ENCODE measurements at places on chromosomes 1 and 21.

DNA sequence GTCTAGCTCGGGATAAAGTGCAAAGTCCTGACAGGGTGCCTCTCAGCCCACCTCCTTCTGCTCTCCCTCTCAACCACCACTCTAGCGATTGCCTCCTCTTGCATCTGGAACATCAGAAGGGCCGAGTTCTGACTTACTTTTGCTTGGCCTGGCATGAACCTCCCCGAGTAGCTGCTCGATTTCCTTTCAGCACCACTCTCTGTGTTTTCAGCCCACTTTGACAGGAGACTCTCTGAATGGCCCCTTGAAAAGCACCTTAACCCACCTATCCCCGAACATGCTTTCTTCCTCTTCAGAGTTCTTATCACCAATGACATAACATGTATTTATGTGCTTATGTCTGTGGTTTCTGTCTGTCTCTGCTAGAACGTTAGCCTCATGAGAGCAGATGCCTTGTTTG lies 225.8 kb upstream of the RUNX1 start:
- no peak for DNase-seq

- no peak for DNase-seq
Measured at GRCh38 chr1:169070958-169071357, 35.5 kb upstream of the ATP1B1 start.

GRCh38 chr1:44786138-44786840 lies 1.7 kb downstream of the BEST4 start:
- no peak for DNase-seq

GRCh38 chr1:3787745-3788605 lies 8.3 kb downstream of the LRRC47 start:
- no peak for DNase-seq

DNA sequence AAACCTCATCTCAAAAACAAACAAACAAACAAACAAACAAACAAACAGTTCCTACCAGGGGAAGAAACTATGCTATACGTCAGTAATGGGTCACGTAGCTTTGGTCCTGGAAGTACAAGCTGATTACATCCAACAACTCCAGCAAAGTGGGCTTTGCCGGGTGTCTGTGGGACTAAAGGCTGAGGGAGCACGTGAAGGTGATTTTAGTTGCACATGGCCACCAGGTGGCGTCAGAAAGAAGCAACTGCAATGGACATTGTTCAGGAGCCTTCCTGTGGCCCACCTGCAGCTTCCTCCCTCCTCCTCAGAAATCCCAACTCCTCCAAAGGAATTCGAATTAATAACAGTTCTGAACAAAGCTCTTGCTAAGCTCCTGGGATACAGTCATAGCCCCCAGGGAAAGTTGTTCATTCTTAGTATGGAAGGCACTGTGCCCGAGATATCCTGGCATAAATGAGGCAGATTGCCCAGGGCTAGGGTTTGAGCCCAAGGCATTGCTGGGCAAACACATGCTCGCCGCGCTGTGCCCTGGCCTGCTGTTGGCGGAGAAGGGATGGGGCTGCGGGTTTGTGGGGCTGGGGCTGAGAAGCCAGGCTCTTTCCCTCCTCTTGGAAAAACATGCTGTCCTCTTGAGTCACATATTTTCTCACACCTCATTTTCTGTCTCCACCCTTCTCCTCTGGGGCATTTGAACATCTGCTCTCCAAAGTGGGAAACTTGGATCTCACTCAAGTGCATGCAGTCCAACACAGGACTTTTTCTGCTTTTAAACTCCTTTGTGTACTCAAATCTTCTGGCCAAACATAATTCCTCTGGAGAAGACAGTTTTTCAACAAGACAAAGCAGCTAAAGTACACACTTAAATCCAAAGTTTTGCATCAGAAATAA lies 28.6 kb downstream of the AKNAD1 start:
- DNase-seq = peak; percentile 77

DNA sequence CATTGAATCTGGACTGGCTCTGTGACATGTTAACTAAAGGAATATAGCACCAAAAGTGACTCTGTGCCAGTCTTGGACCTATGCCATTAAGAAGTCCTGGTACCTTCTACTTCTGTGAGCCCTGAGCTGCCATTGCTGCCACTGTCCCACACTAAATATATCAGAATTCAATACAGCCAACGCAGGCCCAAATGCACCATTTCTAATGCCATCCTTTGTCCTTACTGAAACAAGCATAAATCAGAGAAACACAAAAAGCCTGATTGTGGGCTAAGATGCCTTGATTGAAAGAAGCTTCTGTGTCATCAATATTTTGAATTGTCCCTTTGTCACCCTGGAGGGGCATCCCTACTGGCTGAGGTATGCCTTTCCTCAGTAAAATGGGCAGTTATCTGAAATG lies 66.9 kb upstream of the NEK2 start:
- no peak for DNase-seq

DNA sequence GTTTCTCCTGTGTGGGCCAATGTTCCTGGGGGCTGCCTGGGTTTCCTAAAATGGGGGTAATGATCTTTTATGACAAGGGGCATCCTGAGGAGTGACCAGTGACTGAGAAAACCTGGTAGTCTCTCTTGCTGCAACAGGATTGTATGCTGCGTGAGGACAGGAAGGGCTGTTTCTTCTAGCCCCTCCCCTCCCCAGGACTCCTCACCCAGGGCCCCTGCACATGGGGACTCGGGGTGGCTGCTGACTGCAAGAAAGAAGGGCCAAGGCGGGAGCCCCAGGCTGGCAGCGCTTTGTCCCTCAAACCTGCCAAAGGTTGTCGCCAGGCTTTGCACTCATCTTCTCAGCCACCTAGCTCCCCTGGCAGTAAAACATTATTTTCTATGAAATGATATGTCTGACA lies 442.4 kb downstream of the CAMTA1 start:
- DNase-seq = no peak

DNA sequence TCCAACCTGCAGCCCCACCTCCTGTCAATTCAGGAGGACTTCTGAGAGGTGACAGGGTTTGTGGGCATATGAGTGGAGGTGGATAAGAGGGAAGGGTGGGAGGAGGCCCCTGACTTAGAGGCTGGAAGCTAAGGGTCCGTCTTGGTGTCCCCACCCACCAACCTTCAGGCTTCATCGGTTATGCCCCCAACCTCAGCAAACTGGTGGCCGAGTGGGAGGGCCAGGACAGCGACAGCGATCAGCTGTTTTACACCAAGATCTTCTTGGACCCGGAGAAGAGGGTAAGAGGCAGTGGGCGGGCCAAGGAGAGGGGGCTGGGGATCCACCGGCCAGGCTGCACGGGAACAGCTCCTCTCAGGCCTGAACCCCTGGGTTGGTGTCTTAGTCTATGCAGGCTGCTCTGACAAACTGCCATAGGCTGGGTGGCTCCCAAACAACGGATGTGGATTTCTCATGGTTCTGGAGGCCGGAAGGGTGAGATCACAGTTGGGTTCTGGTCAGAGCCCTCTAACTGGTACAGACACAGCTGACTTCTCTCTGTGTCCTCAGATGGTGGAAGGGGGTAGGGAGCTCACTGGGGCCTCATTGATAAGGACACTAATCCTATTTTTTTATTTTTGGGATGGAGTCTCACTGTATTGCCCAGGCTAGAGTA lies 18.1 kb downstream of the PLOD1 start:
- DNase-seq = no peak

DNA sequence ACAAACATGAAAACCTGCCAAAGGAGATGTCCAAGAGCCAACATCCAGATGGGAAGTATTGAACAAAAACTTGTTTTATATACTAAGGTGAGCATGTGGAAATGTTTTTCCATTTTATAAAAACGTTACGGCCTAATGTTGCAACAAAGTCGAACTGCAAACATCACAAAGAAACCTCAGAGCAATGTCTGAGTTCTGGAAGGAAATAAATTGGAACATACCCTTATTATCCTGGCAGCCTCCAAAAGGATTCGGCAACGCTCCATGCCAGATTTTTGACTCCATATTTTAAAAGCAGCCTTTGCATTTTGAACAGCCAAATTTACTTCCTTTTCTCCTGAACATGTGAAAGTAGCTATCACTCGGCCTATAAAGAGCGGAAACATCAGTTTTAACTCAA lies 3.3 kb downstream of the ALDH9A1 start:
- DNase-seq = no peak

- DNase-seq = no peak
Measured at GRCh38 chr21:40618191-40618973, 228.6 kb downstream of the DSCAM start.

DNA sequence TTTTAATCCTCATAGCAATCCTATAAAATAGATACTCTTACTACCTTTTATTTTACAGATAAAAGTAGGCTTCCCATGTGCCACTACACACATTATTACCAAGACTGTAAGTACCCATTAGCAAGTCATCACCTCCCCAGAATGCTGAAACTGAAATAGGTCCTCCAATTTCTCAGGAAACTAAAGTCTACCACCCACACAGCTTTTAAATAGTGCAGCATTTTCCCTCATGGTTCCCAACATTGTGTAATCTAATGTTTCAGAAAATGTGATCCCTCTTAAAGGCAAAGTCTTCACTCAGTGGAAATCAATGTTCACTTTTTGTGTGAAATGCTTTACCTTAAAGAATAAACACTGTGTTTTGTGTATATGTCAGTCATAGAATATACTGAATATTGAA lies 356.5 kb downstream of the GPATCH2 start:
- DNase-seq = no peak

GRCh38 chr1:1080951-1081310 lies 6.8 kb upstream of the RNF223 start:
- DNase-seq = no peak

GRCh38 chr1:16195518-16195905 lies 16.9 kb downstream of the ARHGEF19 start:
- DNase-seq = no peak

DNA sequence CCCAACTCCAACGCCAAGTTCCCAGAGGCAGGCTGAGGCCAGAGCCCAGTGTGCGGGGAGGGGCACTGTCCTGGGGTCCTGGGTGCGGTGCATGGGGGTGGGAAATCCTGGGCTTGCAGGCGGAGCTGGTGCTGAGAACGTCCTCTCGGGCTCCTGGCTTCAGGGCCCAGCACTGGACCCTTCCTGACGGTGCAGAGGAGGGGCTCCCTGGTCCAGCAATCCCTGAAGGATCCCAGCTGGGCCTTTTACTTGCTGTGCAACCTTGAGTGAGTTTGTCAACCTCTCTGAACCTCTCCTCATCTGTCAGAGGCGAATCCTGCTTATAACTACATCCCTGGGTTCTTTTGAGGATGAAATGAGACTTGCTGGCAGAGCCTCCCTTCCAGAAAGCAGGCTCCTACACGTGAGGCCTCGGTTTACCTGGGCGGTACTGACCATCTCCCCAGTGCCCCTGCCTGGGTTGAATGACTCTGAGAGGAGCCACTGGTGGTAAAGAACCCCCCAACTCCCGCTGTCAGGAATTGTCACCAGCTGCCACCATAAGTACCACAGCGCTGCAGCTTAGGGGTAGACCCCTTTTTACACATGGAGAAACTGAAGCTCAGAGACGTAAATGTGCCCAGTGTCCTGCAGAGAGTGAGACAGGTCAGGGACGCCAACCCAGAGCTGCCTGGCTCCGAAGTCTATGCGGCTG lies 77.3 kb downstream of the DHRS3 start:
- DNase-seq = no peak

- no peak for DNase-seq
Measured at GRCh38 chr1:31924839-31925238, 13.3 kb downstream of the PTP4A2 start.

DNA sequence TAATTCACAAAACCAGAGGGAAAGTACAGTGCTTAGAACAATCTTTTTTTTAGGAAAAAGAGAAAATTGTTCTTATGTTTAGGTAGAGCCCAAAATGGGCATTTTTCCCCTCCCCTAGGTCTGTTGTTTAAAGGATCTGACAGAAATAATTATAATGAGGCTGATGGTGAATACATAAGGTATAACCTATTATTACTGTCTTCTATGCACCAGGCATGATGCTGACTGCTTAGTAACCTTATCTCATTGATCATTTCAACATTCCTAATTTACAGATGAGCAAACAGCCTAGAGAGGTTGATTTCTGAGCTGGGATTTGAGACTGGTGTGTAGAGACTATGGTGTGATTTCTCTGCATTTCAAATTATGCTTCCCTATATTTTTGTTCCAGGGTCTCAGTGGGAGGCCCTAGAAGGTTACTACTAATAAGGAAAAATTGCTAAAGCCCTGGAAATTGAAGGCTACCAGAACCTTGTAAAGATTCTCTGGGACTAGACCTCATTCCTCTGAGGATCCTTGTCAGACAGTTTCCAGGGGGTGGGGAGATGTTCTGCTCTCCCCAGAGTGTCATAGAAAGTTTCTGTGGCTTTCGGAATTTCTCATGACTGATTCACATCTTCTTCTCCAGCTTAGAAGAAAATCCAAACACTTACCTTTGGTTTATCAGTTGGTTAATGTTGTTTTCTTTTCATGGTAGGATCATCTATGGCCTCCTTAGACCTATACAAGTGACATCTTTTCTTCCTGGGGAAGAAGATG lies 44.9 kb downstream of the ROR1 start:
- no peak for DNase-seq

- DNase-seq = no peak
Measured at GRCh38 chr1:61013189-61013945, 69.0 kb upstream of the NFIA start.

DNA sequence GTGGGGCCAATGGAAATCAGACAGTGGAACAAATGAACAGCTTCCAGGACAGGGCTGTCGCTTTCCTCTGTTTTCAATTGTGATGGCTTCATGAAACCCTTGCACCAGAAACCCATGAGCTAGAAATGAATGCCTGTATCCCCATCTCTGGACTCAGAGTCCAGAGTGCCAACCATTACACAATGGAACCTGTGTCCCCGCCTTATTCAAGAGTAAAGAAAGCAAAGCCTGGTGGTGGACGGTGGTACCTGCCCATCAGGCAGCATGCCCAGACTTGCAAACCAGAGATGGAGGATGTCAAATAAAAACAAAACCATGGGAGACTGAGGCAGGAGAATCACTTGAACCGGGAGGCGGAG lies 4.4 kb upstream of the CAPN2 start:
- DNase-seq = no peak

DNA sequence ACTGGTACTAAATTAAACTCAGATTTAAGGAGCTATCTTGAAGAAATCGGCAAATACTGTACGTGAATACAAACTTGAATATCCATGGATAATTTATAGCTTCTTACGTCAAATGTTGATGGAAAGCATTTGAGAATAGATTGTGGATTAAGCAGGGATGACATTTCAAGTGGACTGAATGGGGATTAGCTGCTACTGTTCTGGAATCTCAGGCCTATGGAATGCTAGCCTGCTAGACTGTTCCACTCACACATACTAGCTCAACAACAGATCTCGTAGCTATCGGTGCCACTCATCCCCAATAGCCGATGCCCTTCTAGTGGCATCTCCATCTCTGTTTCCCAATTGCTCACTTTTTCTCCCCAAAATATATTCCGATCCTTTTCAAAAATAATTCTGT lies 62.0 kb upstream of the USP25 start:
- no peak for DNase-seq

DNA sequence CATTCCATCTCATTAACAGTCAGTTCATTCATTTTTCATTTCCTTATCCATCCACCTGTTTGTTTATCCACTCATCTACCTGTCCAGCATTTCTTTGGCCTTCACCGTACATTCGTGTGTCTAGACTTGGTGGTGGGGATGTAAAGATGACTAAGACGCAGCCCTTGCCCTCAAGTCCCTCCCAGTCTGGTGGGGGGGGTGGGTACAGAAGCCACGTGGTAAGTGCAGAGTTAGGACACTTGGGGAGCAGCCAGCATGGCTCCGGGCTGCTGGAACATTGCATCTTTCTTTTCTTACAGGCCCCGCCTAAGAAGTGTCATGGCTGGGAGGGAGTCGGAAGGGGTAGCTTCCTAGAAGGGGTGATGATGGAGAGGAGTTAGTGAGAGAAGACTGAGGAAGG lies 17.2 kb downstream of the KIF26B start:
- DNase-seq = no peak

GRCh38 chr1:7471836-7472235 lies 299.3 kb upstream of the VAMP3 start:
- no peak for DNase-seq

- no peak for DNase-seq
Measured at GRCh38 chr1:206890125-206891060, 6.8 kb upstream of the IL24 start.
